Nephron progenitor cell (in vitro differentiated cells): ENCODE measurements at places on chromosomes 6 and 20.

GRCh38 chr20:58930496-58930895, 50.6 kb upstream of the NELFCD start:
- DNase-seq: no peak

GRCh38 chr6:69570106-69570505, 226.7 kb downstream of the LMBRD1 start:
- no peak for DNase-seq

GRCh38 chr20:40343390-40343789, 345.6 kb downstream of the MAFB start:
- no peak for DNase-seq

DNA sequence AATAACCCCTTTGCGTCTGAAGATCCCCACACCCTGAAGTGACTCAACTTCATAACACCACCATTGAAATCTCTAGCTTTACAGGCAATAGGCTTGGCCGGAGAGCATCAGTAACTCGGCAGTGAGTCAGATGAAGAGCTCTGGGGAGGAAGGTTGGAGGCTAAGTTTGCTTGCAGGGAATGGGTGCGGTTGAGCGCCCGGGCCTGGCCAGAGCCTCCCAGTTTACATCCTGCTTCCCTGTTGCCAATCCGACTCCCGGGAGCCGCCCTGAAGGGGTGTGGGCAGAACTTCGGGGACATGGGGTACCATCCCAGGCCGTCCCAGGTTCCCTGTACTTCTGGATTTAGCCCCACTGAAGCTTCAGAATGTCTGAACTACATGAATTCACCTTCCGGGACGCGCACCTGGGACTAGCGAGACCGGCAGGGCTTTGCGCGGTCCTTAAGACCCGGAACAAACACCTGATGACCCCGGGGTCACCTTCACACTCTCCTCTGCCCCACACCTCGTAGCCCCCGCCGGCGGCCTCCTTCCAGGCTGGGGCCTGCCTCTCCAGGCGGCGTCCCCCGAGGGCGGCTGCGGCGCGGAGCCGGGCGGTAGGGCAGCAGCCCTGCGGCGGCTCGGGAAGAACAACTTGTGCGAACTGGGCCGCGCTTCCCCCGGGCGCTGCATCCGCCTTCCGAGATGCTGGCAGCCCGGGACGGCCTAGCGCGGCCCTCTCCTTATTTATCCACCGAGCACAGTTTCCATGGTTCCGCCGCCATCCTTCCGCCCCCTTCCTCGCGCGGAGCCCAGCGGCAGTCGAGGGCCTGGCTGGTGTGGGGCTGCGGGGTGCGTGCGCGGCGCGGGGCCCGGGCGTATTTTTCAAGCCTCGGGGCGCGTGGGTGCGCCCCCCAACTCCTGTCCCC, 56.6 kb upstream of the RREB1 start:
- peak; percentile 62 for DNase-seq

DNA sequence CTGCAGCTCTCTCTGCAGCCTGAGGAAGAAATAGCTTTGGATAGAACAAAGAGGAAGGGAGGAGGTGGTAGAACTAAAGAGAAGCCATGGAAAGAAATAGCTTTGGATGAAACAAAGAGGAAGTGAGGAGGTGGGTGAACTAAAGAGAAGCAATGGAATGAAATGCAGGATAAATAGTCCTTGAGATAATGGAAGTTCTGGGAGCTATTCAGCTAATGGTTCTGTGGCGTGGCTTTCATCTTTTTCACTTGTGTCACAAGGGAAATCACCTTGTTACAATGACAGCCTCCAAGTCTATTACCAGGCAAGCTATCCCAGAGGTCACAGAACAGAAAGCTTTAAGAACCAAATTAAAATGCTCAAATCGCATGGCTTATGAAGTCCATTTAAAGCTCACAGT, 141.3 kb upstream of the ARG1 start:
- no peak for DNase-seq

DNA sequence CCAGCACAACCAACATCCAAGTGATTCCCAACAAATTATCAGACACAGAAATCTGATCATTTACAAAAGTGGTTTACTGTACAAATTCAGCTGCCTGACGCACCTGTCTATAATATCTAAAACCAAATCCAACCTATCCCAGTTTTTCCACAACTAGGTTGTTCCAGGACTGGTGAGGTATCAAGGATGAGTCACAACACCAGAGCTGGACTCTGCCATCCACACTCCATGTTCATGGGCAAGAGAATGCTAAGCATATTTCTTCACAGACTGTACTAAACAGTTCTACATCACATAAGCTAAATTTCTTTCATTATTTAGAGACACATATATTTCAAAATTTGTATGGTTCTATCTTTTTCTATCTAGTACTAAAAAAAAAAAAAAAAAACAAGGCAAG, 141.6 kb downstream of the BTBD9 start:
- no peak for DNase-seq

GRCh38 chr6:163099621-163100171, 314.8 kb upstream of the QKI start:
- no peak for DNase-seq

DNA sequence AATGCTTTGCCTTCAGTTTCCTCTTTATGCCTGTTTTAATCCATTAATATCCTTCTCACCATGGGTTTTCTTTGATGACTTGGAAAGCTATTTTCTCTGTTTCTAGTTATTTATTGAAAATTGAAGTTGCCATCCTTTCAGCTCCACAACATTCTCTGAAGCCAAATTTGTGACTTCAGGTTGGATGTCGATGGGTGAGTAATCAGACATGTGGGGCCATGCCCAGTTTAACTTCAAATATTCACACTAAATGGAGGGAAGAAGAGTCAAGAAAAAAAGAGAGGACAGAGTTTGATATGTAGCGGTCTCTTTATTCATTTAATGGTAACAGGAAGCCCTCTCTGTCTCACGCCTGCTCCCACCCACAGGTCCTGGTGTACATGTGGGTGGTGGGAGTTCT, 89.1 kb upstream of the RIPOR2 start:
- no peak for DNase-seq

- DNase-seq: no peak
These were observed 324 bp upstream of the LAMP5 start for GRCh38 chr20:9514072-9514460.

- DNase-seq: no peak
These were observed 28.1 kb upstream of the PNPLA1 start for GRCh38 chr6:36241728-36242127.

DNA sequence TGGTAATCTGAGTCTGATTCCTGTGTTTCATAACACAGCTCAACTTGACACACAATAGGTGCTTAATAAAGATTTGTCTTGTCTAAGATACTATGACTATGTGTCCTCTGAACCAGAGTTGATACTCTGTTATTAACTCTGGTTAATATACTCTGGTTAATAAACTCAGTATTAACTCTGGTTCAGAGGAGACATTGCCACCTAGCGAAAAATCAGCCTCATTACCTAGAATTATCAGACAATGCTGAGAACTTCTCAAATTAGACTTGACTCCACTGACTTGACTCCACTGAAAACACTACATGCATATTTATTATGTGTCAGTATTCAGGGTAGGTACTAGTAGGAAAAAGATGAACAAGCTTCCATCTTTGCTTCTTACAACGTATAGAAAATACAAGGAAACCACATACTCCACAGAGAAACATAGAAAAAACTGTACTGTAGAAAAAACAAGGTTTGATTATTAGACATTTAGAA, 73.9 kb downstream of the AHI1 start:
- no peak for DNase-seq

- no peak for DNase-seq
These were observed 763 bp downstream of the C6orf47 start for GRCh38 chr6:31659649-31660380.

GRCh38 chr20:19017104-19017690, 195.2 kb upstream of the SLC24A3 start:
- no peak for DNase-seq

GRCh38 chr6:118128755-118129154, 221.7 kb downstream of the SLC35F1 start:
- no peak for DNase-seq

- no peak for DNase-seq
These were observed 27.8 kb upstream of the CENPW start for GRCh38 chr6:126312013-126312665.

DNA sequence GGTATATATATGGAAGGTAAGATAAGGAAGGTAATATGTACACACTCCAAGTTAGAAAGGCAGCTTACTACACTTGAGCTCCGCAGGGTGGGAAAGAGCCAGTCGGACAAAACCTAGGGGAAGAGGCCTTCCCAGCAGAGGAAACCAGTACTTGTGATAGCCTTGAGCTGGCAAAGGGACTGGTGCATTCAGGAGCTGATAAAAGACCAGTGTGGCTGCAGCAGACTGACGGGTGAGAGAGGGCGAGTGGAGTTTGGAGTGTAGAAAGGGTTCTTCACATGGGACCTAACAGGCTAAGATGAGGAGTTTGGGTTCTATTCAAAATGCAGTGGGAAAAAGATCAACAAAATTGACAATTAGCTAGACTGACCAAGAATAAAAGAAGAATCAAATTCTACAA, 49.3 kb upstream of the KIF13A start:
- DNase-seq: no peak

GRCh38 chr20:58435237-58435636, 46.2 kb downstream of the VAPB start:
- DNase-seq: no peak

DNA sequence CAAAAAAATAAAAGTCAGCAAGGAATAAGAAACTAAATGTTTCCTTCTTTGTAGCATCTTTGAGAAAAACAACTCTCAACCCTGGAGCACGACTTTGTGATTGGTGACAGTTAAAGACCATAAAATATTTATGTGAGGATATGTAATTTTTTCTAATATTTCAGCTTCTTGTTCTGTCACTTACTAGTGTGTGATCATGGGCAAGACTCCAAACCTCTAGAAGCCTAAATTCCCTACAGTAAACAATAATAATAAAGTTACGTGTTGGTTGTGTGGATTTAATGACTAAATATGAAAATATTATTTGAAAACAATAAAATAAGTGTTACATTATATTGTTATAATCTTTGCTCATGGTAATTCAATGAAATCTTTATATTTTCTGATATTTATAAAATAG, 735.6 kb upstream of the MARCKS start:
- DNase-seq: no peak

DNA sequence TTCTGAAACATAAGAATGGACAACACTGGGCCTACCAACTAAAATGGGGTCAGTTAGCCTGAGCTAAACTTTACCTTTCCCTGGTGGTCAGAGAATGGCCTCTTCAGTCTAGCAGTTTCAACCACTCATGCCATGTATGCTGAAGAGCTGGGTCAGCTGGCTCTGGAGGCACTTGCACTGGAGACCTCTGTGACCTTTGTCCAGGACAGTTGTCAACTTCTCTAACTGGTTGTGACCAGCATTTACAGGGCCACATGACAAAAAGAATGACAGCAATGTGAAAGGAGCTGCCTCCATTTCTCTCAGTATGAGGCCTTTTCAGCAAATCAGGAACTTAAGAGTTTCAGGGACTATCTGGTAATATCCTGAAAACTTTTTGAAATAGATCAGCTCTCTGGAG, 59.9 kb upstream of the TMEM30A start:
- no peak for DNase-seq

DNA sequence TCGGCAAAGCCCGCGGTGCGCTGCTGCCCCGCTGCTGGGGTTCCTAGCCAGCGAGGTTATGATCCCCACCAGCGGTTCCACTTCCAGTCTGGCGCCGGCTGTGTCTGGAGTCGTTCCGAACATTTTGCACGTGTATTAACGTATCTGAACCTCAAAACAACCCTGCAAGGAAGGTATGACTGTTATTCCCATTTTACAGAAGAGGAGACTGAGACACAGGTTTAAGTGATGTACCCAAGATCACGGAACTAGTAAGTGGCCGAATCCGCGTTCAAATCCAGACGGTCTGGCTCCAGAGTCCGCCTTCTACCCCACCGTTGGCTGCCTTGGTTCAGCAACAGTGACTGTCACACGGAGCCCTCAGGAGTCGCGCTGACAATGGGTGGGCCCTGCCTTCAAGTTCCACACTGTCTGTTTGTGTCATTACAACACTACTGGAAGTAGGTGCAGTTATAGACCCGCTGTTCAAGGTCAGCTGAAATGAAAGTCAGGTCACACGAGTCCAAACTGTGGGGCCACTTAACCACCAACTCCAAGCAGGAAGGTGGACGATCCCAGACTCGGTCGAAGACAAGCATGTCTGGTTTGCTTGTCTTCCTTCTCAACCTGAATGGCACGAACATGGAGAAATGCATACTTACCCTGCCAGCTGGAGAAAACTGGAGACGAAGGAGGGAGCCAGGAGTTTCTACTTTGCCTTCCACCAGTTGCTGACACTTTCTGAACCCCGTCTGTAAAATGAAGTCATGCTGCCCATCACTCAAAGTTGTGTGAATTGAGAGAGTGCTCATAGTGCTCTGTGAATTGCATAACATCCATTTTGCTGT, 803 bp upstream of the SRXN1 start:
- no peak for DNase-seq

DNA sequence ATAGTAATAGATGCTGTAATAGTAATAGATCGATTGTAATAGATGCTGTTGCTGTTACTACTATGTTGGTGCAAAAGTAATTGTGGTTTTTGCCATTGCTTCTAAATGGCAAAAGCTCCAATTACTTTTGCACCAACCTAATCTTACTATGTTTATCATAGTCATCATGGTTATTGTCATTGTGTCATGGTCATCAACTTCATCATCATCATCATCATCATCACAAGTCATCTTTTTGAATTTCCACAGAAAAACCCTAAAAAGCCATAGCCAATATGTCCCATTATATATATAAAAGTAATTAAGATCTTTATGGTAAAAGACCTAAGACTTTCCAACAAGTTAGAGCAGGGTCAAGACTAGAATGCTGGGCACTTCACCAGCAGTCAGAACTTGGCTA, 435.1 kb upstream of the MARCKS start:
- no peak for DNase-seq

DNA sequence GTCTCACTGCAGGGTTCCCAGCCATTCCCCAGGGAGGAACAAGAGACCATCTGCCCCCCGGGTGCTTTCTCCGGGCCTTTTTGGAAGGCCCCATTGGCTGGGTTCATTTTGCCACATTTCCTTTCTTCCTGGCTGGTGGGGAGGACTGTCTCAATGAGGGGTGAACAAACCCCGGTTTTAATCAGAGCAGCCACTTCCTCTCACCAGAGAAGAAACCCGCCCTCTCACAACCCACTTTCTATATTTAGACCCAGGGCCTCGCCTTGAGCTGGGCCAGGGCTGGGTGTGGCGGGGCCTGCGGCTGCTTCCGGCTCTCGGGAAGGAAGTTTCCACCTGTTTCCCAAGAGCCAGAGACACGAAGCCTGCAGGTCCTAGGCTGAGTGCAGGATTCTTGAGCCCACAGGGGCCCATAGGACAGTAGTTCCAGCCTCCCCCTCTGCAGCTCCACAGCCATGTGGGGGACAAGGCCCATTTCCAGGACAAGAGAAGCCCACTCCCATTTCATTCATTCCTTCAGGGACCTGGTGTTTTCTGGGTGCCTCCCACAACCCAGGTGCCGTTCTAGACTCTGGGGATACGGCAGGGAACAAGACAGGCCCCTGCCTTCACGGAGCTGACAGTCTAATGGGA, 41.8 kb downstream of the RBM38 start:
- DNase-seq: no peak

GRCh38 chr6:41039060-41039998, at the start of gene UNC5CL:
TSS of gene UNC5CL (minus strand) at chr6:41039221. CDS start at chr6:41035074, 4,147 bp downstream.
- peak; percentile 54 for DNase-seq
